Cardiac septum (tissue), 1 donor: ENCODE measurements at places on chromosomes 6 and 20.

- no peak for DNase-seq
These were observed 395.1 kb downstream of the TFAP2B start for GRCh38 chr6:51213811-51214210.

DNA sequence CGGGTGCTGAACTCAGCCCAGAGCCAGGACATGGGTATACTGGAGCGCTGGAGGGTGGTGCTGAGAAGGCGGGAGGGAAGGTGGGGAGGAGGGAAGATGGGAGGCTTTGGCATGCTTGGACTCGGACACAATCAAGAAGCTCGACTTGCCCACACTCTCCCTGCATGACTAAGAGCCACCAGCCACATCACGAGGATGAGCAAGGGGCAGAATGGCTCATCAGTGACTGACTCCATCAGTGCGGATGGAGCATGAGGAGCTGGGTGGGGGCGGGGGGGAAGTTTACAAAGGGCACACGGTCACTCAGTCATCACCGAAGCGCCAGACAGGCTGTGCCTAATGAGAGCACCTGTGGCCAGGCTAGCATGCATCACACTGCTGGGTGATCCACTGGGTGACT is 222.8 kb downstream of the KIF16B start:
- no peak for DNase-seq

GRCh38 chr6:165573671-165574070 is 89.4 kb downstream of the PDE10A start:
- DNase-seq = peak; percentile 83

- no peak for DNase-seq
These were observed 67.3 kb downstream of the TRAM2 start for GRCh38 chr6:52509281-52510212.

- peak; percentile 78 for DNase-seq
These were observed 938 bp downstream of the WRNIP1 start for GRCh38 chr6:2765896-2766766.

DNA sequence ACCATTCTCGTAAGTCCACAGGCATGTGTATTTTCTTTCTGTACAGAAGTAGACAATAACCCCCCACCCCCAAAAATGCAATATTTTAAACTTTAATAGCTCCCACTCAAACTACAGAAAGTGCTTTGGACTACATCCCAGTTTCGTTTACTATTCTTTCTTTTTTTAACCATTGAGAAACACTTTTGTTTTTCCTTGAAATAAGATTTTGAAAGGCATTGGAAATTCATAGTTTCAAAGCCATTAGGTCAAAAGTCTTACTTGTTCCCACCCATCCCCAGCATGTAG is 140.0 kb downstream of the KIF16B start:
- no peak for DNase-seq

GRCh38 chr20:19696620-19697019 is 61.4 kb upstream of the RIN2 start:
- no peak for DNase-seq

DNA sequence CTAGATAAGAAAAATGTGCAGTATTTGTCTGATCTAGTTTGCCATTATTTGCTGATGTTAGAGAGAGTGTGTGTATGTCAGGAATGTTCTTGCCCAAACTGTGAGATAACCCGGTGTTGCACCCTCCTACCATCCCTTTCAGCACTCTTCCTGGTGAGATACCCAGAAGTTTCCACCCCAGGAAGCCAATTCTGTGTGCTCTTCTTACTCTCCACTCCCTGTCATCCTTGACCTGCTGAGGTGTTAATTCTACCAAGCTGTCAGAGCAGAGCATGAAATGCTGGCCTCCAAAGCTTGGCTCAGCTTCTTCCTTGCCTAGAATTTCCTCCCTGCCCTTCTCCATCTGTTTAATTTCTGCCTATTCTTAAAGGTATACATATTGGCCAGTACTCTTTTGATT is 237.3 kb upstream of the CNR1 start:
- no peak for DNase-seq

DNA sequence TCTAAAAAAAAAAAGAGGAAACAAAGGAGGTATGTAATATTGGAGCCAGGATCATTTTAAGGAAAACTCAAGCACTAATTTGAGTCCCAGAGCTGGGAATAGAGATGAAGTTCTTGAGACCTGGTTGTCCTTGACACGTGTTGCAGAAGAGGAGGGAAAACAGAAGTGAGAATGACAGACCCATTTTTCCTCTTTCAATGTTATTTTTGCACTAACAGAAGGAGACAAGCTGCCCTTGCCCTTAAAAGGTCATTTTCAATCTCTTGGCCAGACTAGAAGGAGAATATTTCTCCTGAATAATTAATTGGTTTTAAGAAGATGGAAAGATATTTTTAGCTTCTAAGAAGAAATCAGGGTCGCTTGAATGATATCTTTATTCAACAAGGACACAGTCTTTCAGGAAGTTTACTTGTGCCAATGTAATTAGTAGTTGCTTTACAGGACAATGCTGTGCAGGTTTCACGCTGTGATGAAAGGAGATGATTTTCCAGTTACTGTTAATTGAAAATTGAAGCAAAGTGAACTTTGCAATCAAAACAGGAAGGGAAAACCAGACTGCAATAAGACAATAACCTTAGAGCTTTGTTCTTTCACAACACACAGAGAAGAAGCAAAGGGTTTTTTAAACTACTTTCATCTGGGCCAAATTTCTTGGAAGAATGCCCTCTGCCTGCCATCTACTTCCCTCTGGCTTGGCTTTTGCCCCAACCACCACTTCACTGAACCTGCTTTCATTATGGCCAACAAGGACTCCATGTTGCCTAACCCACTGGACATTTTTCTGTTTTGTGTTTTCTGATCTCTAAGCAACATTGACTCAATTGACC is 107.8 kb upstream of the SHLD1 start:
- no peak for DNase-seq

DNA sequence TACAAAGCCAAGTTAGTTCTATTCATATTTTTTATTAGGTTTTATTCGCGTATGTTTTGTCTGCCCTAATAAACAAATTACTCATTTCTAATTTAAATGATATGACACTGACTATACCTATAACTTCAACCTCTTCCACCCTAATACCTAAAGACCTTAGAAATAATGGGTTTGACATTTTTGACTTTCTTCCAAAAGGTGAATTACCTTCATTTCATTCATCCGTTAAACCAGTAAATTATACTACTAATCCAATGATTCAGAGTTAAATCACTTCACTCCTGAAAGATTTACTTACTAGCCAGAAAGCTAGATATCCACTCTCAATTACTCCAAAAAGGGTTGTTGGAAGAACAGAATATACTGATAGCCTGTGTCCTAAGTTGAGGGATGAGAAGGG is 5.2 kb downstream of the MRPS10 start:
- DNase-seq = no peak
